ENCODE measurements at places on chromosomes 7 and 10.

- no peak for DNase-seq
- H3K27me3 ChIP-seq: no peaks in the 10 kb centered on the region
- no peaks in the 10 kb centered on the region for H3K36me3 ChIP-seq
- no peak overlapping the region for H3K4me3 ChIP-seq
Observed at GRCh38 chr7:27269455-27269854, 26.9 kb downstream of the EVX1 start.

DNA sequence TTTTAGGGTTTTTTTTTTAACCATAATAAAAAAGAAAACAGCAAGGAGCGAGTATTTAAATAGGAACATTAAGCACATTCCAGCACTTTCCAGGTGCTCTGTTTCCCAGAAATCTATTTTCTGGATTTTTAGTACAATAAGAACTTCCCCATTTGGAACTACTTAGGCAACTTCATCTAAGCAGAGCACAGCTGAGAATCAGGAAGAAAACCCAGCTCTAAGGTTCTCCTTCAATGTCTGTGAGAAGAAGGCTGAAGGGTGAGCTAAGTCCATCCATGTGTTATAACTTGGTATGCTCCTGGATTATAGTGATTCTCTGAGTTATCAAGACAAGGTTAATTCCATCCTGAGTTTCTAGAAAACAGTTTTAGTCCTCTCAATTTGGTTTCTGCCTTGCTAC is 181.9 kb downstream of the CYP26A1 start:
- H3K36me3 ChIP-seq: no peaks in the 10 kb centered on the region
- no peak for DNase-seq
- H3K27me3 ChIP-seq: no peaks in the 10 kb centered on the region
- no peak overlapping the region for H3K27ac ChIP-seq

DNA sequence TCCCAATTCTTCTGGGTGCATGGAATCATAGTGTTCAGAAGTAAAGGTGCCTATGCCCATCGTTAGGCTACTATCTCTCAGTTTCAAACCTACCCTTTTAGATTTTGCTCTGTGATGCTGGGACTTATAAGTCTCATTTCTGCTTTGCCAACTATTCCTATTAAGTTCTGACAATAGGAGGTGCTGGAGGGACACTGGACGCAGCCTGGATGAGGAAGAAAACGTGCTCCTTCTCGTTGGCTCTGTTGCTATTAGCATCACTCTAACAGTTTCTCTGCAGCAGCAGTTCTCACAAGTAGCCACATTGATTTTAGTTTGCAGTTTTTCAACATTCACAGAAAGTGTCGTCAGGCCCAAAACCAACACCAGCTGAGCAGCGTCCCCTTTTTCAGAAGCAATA is 72.4 kb downstream of the ABCC2 start:
- H3K4me3 ChIP-seq: no peak overlapping the region
- H3K27ac ChIP-seq: no peak overlapping the region
- no peaks in the 10 kb centered on the region for H3K4me1 ChIP-seq
- no peaks in the 10 kb centered on the region for H3K36me3 ChIP-seq
- no peak for DNase-seq
- no peaks in the 10 kb centered on the region for H3K27me3 ChIP-seq

DNA sequence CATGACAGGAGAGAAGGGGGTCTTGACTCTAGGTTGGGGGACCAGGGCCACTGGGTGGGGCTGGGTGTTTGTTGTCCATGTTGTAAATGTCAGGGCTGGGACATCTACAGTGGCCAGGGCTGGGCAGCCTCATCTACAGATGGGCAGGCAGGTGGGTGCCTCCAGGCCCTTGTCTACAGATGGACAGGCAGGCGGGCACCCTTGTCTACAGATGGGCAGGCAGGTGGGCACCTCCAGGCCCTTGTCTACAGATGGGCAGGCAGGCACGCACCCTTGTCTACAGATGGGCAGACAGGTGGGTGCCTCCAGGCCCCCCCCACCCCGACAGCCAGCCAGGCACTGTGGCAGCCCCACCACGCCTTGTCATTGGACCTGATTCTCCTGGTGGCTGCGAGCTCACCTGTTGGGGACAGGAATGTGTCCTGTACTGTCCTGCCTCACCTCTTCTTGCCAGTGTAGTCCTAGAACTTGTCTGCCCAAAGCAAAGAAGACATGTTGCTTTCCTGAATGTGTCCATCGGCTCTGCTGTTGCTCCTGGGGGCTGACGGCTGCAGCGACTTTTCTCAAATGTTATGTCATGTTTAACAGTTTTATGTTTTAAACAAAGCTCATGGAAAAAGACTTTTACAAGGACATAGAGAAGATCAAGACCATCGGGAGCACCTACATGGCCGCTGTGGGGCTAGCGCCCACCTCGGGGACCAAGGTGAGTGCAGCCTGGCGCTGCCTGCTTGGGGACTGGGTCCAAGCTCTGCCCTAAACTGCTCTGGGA is 129.9 kb downstream of the ADCY1 start:
- H3K4me3 ChIP-seq: no peak overlapping the region
- no peak for DNase-seq
- H3K27ac ChIP-seq: no peak overlapping the region
- H3K36me3 ChIP-seq: no peaks in the 10 kb centered on the region
- H3K4me1 ChIP-seq: no peaks in the 10 kb centered on the region
- no peaks in the 10 kb centered on the region for H3K27me3 ChIP-seq

- peaks cover 5% of the 10 kb centered on the region for H3K4me1 ChIP-seq
- H3K36me3 ChIP-seq: peaks cover 15% of the 10 kb centered on the region
- H3K27ac ChIP-seq: no peak overlapping the region
- no peak overlapping the region for H3K4me3 ChIP-seq
- no peaks in the 10 kb centered on the region for H3K27me3 ChIP-seq
- DNase-seq: no peak
Observed at GRCh38 chr7:157392256-157393037, 55.6 kb downstream of the DNAJB6 start.

GRCh38 chr7:75756991-75757676 is 14.9 kb downstream of the CCL26 start:
- no peak for DNase-seq
- no peak overlapping the region for H3K27ac ChIP-seq
- H3K27me3 ChIP-seq: no peaks in the 10 kb centered on the region
- H3K36me3 ChIP-seq: no peaks in the 10 kb centered on the region
